NCI-H446 treated with DMSO at 0.1 percent for 48 hours (cell line): ENCODE measurements at places on chromosomes 5 and 9.

- peak; percentile 78 for DNase-seq
Observed at GRCh38 chr5:153147891-153148623, 342.4 kb upstream of the GRIA1 start.

DNA sequence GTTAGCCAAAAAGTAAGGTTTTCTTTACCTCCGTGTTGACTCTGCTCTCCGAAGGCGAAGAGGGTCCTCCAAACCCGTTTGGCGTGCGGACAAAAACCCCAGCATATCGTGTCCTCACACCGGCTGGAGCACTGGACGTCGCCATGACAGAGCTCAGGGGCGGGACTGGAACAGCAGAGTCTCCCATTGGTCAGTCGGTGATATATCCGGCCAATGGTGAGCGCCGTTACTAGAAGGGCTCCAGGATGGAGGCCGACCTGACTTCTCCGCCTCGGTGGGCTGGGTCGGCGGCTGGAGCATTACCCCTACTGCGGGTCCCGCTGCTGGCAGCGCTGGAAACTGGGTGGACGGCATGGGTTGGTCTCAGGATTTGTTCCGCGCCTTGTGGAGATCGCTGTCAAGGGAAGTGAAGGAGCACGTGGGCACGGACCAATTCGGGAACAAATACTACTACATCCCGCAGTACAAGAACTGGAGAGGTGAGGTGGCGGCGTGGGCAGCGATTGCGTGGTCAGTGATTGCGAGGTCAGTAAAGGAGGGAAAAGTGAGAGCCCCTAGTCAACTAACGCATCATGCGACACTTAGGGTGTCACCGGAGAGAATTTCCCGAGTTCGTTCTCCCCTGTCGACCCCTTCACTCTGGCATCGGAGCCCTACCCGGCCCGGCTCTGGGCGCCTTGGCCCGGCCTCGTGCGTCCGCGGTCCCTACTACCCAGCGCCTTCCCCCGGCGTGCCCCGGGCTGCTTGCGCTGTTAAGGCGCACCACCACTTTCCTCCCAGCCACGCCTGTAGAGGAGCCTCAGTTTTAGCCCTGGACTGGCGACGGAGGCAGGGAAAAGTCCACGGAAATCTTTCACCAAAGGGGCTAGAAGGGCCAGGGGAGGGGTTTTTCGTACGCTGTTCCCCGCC is at the start of the genes ERCC8 and NDUFAF2:
ERCC8 (minus strand) TSS at position 167 of the 909 bp plus-strand sequence; CDS start at position 105, 62 bp downstream.
NDUFAF2 (plus strand) TSS at position 302 of the 909 bp plus-strand sequence; CDS start at position 353, 51 bp downstream.
- DNase-seq, result peak; percentile 82

- DNase-seq, result no peak
Observed at GRCh38 chr9:89022001-89022759, 30.9 kb downstream of the S1PR3 start.

- no peak for DNase-seq
Observed at GRCh38 chr5:68374796-68375518, 159.4 kb downstream of the PIK3R1 start.

DNA sequence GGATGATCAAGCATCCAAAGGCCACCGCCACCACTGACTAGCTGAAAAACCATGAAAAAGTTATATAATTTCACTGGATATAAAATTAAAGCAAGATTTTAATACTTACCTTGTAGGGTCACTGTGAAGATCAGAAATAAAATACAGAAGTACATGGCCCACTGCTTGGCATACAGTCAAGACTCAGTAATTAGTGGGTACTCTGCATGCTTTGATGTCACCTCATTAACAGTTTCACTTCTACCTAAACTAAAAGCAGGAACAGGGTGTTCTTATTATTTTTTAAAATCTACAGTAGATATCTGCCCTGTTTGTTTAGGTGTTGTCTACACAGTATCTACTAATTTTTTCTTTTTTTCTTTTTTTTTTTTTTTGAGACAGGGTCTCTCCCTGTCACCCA is 66.4 kb downstream of the NFIB start:
- no peak for DNase-seq
